ENCODE measurements at places on chromosomes 2 and 18.
A peak's percentile ranks its signal among the peaks of the same experiment; 100 is the strongest.

GRCh38 chr2:113985554-113986397 is 95.9 kb downstream of the ACTR3 start:
- no peak for DNase-seq

- no peak for DNase-seq
Measured at GRCh38 chr18:12329125-12329698, 21.2 kb downstream of the TUBB6 start.

DNA sequence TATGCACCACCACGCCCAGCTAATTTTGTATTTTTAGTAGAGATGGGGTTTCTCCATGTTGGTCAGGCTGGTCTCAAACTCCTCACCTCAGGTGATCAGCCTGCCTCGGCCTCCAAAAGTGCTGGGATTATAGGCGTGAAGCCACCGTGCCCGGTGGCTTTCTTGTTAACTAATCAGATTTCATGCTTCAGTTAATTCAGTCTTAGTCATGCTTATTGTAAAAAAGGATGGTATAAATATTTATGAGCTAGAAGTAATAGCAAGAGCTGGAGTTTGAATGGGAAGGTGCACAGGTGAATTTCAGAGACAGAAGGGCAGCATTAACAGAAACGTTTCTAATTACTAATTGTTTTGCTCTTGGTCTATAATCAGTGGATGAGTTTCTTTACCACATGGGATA is 10.3 kb downstream of the GEMIN6 start:
- no peak for DNase-seq

DNA sequence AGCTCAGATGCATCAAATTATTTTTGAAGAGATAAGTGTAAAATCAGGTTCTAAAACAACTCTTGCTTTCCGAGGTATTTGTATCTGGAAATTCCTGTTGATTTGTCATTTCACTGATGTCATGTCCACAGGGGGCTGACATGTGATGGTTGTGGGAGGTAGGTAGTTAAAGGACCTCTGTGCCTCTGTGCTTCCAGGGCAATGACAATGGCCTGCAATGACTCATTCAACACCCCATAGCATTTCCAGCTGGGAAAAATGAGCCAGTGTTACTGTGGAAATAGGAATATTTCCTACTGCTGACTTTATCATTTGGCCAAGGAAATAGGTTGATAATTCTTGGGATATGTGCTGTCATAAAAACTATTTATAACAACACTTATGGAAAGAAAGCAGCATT is 86.2 kb upstream of the CCDC195 start:
- DNase-seq = no peak

- DNase-seq = peak; percentile 87
Measured at GRCh38 chr2:68971591-68972231, 2.7 kb upstream of the GKN1 start.

All from trophoblast cell (in vitro differentiated cells and primary cell).